ENCODE measurements at places on chromosomes 11 and 22. TPM values are rescaled to one million over a fixed set of nuclear protein-coding genes. Genes with fewer than 3 reads are reported as not detected.

- DNase-seq, result no peak
These were observed 17.0 kb downstream of the CASP12 start for GRCh38 chr11:104881117-104881794.

DNA sequence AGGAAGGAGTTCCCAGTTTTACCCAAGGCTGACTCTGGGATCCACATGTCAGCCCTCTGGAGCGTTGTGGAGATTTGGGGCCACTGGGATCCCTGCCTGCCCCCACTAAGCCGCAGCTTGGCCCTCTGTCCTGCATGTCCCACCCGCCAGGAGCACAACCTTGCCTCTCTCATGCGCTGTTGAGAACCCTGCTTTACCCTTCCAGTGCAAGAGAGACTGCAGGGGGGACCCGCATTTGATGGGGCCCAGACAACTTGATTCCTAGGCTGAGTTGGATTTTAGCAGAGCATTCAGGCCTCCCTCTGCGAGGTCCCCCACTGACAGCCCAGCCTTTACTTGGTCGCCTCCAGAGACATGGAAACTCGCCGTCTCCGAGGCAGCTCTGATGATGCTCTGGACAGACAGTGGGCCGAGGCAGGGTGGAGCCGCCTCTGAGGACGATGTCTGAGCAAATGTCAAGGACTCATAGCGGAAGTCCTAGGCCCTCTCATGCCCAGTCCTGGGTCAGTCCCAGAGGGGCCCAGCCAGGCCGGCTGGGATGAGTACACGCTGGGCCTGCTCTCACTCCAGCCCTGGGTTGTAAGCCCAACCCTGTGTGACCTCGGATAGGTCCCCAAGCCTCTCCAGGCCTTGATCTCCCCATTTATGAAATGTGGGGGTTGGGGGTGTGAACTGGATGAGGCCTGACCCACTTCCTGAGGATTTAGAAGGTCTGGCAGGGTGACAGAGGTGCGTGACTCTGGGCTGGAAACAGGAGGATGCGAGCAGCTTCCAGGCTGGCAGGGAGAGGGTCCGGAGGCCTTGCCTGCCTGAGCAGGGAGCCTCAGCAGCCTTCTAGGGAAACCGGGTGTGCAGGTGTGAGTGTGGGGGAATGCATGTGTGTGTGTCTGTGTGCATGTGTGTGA, 630 bp downstream of the CD5 start:
- DNase-seq, result no peak

DNA sequence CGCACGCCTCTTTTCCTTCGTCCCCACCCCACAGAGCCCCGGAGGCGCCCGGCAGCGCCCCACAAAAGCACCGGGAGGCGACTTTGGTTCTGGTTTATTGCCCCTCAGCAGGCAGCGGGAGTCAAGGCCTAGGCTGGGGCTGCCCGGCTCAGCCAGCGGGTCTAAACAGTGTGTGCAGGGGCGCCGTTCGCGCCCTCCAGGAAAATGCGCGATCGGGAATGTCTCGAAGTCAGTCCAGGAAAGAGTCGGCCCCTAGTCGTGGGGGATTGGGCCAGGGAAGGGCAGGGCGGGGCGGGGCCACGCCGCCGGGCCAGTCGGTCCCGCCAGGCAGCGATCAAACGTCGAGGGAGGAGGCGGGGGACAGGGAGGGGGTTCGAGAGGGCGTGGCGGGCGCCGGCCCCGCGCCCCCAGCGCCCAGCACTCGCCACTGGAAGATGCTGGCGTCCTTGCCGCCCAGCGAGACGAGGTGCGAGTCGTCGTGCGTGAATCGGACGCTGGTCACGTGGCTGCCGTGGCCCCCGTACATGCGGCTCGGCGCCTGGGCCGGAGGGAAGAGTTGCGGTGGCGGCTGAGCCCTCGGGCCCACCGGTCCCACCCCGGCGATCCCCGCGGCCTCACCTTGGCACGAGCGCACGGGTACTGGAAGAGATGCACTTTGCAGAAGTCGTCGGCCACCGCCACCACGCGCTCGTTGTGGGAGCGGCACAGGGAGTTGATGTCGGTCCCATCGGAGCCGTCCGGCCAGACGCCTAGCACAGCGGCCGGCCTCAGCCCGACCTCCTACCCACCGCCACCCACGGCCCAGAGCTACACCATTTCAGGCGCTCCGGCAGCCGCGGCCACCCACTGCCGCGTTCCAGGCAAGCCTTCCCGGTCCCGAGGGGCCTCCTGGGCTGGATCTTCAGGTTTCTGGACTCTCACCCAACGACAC, 741 bp upstream of the MTA2 start:
- DNase-seq, result peak; percentile 79

The ATG16L2 gene
- 38.0 TPM for total RNA-seq

The EHF gene
- total RNA-seq, result 0.12 TPM

The ZNF215 gene
- 14.8 TPM for total RNA-seq

The FBLN1 gene
- total RNA-seq, result 84.3 TPM

The ARHGAP8 gene
- total RNA-seq, result 8.9 TPM

The GSTP1 gene
- 1,035 TPM for total RNA-seq
